ENCODE measurements at places on chromosomes 4 and X.

GRCh38 chr4:187274153-187274552 is 550.5 kb upstream of the FAT1 start:
- DNase-seq = no peak

DNA sequence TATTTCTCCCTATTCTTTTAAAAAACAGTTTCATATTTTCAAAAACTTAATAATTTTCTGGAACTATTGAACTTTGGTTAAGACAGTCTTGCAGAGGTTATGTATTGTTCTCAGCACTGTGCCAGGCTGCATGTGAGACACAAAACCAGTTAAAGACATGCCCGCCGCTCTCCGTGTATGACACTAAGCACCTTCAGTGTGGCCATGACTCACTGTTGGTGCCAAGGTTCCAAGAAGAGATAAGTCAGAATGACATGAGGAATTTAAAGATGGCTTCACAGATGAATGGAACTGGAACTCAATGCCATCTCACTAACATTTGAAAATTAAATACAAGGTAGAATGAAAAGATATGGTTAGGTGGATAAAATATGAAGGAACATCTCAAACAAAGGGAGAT is 525.5 kb upstream of the ZFP42 start:
- no peak for DNase-seq

DNA sequence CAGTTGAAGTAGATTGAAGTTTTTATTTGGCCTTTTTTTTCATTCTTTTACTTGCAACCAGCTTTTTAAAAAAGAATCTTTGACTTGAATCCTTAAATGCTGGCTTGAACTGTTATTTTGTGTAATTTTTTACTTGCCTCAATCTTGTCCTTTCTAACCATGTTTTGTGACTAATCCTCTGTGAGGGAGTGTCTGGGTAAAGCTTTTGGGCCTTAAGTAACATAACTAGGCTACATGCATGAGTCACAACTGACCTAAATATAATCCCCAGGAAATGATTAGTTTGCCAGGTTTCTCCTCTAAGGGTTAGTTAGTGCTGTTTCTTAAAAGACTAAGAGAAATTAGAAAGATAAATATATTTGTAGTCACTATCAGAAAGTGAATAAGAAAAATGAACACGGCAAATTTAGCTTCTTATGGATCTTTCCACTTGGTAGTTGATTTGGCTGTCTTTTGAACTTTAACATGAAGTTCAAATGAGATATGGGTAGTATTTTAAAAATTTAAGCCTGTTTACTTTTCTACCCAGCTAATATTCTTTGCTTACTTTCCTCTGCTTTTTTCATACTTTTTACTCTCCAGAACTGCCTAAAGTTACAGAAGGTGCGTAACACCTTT is 13.0 kb downstream of the EXOC1 start:
- no peak for DNase-seq

DNA sequence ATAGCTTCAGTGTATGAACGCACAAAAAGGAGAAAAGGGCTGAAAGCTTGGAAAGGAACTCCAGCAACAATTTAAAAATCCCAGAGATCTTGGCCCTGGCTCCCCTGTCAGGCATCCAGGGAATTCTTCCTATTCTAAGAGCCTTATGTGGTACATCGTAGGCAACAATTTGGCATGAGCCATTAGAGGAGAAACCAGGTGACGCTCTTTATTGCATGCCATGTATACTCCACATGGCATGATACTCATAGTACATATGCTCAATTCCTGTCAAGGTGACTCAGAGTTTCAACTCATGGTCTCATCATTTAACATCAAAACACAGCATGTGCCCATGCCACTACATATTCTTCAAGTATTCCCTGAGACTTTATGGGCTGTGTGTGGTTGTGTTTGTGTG is 191.3 kb downstream of the OR13H1 start:
- no peak for DNase-seq

DNA sequence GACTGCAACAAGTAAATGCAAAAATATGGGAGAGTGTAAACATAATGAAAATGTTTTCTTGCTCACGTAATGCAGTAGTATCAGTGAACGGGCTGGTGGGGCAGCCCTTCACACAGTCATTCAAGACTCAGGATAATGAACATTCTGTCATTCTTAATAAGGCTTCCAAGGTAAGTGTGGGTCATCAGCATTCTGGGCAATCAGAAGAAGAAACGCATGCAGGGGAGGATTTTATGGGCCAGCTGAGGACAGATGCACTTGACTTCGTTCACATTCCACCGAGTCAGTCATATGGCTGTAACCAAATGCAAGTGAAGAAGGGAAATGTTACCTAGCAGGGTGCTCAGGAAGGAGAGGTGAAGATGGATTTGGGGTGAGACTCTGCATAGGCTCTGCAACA is 68.0 kb upstream of the MAP9 start:
- no peak for DNase-seq

- DNase-seq = no peak
Observed at GRCh38 chrX:80817002-80817401, 7.3 kb upstream of the BRWD3 start.

DNA sequence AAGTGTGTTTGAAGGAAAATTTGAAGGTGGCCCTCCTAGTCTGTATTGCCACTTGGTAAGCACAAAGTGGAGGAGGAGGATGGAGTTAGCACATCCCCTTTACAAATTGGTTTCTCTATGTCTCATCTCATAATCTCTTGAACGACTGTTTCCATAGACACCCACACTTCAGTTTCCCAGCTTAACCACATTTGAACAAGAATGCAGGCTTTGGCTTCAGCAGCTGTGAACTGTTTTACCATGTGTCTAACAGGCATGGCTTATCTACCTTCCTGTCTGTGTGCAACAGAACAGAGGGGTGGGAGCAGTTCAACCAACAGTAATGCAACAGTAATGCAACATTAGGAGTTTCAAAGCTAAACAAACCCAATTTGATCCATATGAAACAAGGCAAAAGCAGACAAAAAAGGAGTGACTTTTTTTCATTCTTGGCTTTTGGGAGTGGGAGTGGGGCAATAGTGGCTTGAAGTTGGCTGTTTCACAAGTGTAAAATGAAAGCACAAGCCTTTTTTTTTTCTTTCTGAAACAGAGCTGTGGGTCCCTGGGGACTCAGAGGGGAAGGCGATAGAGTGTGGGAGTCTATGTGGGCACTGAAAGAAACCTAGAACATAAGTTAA is 108.0 kb downstream of the ITM2A start:
- DNase-seq = no peak

- no peak for DNase-seq
Observed at GRCh38 chr4:139300431-139301112, 733 bp upstream of the NAA15 start.

GRCh38 chr4:84441758-84442377 is 57.2 kb downstream of the NKX6-1 start:
- DNase-seq = no peak

- DNase-seq = no peak
Observed at GRCh38 chr4:144575181-144575580, 70.8 kb upstream of the HHIP start.

DNA sequence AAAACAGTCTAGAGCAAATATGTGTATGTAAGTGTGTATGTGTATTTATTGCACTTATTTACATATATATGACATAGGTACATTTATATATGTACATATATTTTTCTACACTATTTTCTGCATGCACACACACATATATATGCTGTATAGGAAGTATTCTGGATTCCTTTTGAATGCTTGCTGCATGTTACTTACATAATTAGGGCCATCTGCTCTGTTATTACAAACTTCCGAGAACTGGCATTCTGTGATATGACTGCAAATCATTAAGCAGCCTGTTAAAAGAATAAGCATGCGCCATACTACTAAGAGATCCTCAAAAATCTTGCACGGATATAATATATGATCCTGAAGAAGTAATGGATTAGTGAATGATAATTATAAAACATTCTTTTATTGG is 1157.6 kb upstream of the TENM3 start:
- DNase-seq = no peak

DNA sequence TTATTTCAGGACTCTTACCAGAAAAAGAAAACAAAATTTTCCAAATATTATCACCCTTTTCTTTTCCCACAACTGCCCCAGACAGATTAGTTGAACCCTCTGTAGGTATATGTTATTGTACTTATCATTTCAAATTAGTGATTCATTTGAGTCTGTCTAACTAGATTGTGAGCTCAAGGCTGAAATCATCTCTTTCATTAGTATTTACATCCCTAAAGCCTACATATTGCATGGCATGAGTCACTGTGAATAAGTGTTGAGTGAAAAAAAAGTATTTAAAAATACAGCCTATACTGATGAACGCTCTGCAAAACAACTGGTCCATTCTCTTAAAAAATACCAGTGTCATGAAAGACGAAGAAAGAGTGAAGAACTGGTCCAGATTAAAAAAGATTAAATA is 3.9 kb downstream of the PAGE3 start:
- no peak for DNase-seq

DNA sequence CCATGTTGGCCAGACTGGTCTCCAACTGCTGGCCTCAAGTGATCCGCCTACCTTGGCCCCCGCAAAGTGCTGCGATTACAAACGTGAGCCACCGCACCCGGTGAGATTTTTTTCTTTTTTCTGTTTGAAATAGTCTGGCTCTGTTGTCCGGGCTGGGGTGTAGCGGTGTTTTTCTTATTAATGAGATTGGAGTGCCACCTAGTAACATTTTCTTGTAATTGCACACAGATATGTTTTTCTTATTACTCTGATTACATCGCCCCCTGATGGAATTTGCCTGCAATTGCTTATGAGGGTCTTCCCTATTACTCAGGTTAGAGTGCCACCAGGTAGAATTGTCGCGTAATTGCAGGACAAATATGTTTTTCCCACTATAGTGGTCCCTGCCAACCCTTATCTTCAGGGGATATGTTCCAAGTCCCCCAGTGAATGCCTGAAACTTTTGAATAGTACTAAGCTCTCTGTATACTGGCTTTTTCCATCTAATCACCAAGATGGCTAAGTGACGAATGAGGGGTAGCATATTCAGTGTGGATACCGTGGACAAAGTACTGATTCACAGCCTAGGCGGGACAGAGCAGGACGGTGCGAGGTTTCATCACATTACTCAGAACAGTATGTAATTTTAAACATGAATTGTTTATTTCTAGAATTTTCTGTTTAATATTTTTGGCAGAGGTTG is 8.6 kb upstream of the PDHA1 start:
- DNase-seq = no peak

- DNase-seq = no peak
Observed at GRCh38 chrX:41602816-41603345, 85.9 kb upstream of the GPR34 start.

DNA sequence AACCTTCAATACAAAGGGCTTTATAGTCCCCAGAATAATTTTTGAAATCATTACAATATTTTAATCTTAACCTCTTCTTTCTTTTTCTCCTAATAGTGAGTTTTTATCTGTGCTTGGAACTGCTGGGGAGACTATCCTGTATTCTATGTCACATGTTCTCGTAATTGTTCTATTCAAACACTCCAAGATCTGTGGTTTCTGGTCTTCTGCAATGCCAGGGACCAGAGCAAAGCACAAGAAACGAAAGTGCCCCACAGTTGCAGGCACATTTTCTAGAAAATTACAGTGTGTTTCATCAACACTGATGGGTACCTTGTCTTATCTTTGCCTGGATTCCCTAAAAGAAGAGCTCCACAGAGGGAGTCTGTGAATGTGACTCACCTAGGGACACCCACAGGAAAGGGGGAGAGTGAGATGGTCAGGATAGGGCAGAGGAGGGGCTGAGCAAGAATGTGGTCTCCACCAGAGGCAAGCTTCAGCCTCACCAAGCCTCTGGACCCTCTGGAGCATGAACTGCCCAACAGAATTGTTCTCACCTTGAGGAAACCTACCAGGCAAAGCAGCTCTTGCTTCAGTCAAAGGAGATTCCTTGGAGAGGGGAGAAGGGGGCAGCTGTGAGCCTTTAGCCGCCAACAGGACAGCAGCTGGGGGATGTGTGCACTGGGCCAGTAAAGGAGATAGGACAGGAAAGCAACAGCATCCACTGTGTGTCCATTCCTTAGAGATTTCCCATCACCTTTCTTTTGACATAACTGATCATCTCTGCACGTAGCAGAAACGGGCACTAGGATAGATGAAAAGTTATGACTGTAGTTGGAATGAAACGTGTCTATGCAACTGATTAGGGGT is 25.9 kb downstream of the UNC5C start:
- no peak for DNase-seq

GRCh38 chr4:100208964-100209363 is 18.7 kb upstream of the DDIT4L start:
- DNase-seq = no peak

DNA sequence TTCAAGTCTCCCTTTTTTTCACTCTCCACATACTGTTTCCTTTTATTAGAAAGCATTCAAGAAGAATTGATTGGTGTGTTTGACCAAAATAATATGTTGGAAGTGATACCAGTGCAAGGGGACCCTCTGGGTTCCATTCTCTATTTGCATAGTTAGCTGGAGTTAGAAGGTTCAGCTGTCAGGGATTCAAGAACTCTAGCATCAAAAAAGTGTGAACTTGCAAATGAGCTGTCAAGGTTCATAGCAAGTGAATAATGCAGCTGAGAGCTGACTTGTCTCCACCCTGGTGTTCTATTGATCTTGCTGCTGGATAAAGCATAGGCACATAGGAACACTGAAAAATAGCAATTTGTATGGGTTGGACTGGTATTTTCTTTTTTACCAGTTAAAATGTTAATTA is 73.2 kb downstream of the SORBS2 start:
- no peak for DNase-seq

DNA sequence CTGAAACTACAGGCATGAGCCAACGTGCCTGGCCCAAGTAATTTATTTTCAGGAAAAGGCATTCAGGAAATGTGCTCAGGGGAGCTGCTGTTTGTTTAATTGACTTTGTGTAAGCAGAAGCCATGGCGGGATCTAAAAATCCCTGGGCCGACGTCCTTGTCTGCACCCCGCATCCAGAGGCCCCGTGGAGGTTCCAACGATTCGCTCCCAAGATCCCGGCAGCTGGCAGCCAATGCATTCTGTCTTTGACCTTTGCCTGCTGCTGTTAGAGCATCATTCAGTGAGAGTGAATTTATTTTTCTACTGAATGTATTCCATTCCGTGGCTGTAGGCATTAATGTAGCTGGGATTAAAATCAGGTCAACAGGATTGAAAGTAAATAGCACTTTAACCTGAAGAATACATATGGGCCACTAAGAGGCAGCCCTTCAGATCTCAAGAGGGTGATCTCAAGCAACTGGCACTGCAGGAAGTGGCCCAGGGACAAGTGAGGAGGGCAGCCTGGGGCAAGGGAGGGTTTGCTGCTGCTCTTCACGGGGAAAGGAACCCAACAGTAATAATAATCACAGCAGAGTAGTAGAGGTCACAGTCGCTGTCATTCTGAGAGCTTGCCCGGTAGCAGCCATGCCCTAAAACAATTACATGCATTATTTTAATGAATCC is 75.2 kb downstream of the PSAPL1 start:
- DNase-seq = no peak

GRCh38 chr4:129994715-129995114 is 898.8 kb downstream of the C4orf33 start:
- DNase-seq = no peak

GRCh38 chrX:114797494-114797893 is 213.6 kb downstream of the HTR2C start:
- no peak for DNase-seq

- DNase-seq = no peak
Observed at GRCh38 chr4:77952457-77952856, 89.8 kb downstream of the MRPL1 start.

- DNase-seq = no peak
Observed at GRCh38 chr4:183814461-183814860, 90.6 kb upstream of the STOX2 start.

GRCh38 chrX:76155786-76156185 is 17.1 kb upstream of the PBDC1 start:
- DNase-seq = no peak

GRCh38 chr4:73161527-73162185 is 92.1 kb upstream of the COX18 start:
- DNase-seq = no peak

- no peak for DNase-seq
Observed at GRCh38 chr4:94571298-94571697, 119.6 kb downstream of the PDLIM5 start.

GRCh38 chr4:148061795-148062194 is 329.9 kb downstream of the ARHGAP10 start:
- no peak for DNase-seq

Measured in stimulated activated CD8-positive, alpha-beta memory T cell treated with anti-CD3 and anti-CD28 coated beads, Interleukin-7, amount 100 ng/mL, for 1 hour (primary cell).